ENCODE measurements at places on chromosomes 16 and 17. TPM values are rescaled to one million over a fixed set of nuclear protein-coding genes. Genes with fewer than 3 reads are reported as not detected.

DNA sequence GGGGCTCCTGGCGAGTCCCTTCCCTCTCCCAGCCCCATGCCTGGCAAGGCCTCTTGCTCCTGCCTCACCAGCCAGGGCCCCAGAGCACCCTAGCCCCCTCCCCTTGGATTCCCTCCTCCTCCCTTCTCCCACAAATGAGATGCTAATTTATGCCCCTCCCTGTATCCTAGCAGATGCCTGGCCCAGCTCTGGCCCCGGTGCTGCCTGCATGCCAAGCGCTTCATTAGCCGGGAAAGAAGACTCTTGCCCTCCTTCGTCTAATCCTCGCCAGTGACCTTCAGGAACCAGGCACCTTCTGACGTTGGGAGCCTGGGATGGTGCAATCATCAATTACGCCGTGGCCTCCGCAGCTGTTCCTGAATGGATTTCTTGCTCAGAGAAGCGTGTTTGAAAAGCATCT is 127.8 kb downstream of the SDK2 start:
- ATAC-seq: no peak

DNA sequence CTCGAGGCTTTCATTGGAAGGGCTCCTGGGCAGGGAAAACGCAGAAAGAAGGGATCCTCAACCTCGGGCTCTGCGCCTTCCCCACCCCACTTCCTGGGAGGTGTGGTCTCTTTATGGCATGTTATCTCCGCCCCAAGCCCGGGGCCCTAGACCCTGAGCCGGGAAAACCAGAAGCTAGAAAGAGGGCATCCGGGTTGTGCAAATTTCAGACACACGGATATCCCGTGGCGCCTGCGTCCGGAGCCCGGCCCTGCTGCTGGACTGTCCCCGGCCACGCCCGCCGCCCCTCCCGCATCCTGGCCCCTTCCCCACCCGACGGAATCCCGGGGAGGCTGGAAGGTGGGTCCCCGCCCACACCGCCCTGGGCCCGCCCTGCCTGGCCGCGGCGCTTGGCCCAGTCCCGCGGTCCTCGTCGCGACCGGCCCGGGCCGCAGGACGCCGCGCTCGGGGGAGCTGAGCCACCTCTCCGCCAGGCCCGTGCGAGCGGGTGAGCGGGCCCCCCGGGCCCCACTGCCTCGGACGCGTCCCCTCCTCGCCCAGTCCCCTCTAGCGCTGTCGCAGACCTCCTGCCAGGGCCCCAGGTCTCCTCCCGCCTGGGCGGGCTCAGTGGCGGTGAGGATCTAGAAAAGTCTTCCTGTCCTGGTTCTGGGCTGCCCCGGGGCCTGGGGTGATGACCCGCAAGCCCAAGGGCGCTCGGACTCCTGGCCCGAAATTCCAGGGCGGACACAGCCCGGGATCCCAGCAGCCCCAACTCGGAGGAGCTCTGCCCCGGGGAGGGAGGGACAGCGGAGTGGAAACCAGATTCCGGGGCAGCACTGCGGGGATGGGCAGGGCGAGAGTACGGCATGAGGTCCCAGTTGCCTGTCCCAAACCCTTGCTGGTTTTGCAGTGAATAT is at the start of gene SLC16A5:
Gene SLC16A5, plus strand, starts transcription at position 397 of the 896 bp plus-strand sequence. CDS start 5,683 bp downstream, outside the sequence.
- peak; percentile 92 for ATAC-seq

DNA sequence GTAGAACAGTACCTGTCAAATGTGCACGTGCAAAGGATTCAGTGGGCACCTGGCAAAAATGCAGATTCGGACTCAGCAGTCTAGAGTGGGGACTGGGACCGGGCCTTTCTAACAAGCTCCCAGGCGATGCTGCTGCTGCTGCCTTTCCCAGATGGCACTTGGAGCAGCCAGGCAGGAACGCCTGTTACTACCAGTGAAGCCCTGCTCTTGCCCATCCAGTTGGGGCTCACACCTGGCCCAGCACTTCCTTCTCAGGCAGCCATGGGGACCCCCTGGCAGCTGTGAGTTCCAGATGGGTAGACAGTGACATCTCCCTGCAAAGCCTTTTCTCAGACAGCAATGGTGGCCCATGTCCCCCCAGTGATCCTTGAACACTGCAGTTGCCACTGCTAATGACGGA is 30.4 kb downstream of the KDM8 start:
- no peak for ATAC-seq

DNA sequence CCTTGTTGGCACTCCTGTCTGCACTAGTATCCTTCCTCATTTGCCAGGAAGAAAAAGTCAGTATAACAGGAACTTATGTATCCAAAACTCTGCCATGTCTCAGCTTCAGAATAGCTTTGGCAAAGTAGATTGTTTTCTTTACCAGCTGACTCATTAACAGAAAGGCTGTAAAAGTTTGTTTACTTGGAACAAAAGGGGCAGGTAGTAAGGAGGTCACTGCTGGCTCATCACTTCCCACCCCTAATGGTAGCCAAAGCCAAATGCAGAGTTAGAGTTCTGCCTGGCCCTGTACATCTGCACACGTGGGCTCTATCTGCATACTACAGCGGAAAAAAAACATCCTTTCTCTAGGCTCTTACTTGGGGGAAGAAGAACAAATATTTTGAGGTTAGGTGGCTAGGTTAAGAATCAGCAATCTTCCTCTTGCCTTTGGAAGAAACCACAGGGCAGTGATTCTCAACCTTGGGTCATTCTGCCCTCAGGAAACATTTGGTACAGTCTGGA is 90.9 kb upstream of the BCAR1 start:
- ATAC-seq: peak; percentile 69

DNA sequence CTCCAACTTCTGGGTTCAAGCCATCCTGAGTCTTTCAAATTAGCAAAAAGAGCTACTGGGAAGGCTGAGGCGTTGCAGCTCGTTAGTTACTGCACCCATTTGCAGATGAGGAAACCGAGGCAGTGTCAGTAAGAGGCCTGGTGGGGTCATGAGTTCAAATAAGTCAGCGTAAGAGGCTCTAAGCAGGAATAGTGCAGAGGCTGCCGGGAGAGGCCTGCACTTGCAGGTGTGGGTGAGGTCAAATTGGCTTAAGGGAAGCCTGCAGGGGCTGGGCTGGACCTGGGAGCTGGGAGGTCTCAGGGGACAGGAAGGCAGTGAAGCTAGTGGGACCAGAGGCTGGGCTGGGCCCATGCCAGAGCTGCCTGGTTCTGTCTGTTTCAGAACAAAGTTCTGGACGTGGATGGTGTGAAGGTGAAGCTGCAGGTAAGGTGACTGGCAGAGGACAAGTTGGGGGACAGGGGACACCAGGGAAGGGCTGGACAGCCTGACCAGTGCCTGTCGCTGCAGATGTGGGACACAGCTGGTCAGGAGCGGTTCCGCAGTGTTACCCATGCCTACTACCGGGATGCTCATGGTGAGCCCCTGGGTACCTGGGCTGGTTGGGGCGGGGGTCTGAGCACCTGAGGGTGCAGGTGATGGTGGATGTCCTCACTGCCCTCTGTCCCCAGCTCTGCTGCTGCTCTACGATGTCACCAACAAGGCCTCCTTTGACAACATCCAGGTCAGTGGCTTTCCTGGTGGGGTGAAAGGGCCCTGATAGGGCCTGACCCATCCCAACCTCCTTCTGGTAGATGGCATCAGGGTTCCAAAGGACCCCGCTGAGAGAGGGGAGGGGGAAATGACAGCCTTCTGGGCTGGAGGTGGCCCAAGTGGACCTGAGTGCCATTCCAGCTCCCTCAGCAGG is 3.0 kb downstream of the RAB26 start:
- ATAC-seq: no peak

DNA sequence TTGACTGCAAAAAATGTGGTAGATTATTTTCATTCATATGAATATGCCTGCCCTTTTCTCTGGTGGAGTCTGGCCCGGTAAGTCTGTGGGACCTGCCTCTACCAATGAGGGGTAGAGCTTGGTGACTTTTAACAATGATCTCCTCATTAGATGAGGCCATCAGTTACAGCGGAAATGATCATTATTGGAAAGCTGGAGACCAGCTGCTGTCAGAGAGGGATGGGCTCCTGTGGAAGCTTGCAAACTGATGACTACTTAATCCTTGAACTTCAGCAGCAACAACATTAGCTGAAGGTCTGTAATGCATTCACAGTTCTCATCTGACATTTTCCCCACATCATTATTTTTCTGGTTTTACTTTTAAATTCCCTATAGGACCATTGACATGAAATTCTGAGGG is 194.1 kb downstream of the CDH13 start:
- ATAC-seq: no peak

GRCh38 chr16:68664297-68664696 is 19.2 kb downstream of the CDH3 start:
- no peak for ATAC-seq

The NPTX1 gene
- 6.3 TPM for total RNA-seq

The TNFRSF17 gene
- not detected for total RNA-seq
